ENCODE measurements at places on chromosomes 7 and 10. TPM values are rescaled to one million over a fixed set of nuclear protein-coding genes. Genes with fewer than 3 reads are reported as not detected.

DNA sequence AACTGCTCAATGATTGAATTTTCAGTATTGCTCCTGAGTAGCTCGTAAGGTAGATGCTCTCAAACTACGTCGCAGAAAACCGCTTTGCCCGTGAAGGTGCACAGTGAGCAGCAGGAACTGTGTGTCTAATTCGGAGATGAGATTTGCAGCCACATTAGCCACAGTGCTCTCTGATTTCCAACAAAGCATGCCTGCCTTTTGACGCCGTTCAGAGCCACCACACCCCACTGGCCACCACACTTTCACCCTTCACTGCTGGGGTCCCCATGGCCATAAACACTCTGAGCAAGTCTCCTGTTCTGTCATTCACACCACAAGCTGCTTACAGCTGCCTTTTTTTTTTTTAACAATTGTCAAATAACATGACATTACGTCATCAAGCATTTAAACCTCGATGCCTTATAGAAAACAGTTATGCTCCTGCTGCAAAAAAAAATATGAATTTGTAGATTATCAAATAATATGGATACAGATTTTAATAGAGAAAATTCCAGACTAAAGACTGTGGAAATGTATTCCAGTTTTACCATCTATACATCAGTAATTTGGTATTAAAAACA is 578.8 kb upstream of the PFKP start:
- no peaks in the 10 kb centered on the region for H3K36me3 ChIP-seq
- DNase-seq = no peak
- H3K27ac ChIP-seq = no peak overlapping the region
- no peak overlapping the region for H3K4me3 ChIP-seq

CRTAC1 gene
- total RNA-seq = 0.05 TPM

SMO gene
- 11.7 TPM for total RNA-seq

DNA sequence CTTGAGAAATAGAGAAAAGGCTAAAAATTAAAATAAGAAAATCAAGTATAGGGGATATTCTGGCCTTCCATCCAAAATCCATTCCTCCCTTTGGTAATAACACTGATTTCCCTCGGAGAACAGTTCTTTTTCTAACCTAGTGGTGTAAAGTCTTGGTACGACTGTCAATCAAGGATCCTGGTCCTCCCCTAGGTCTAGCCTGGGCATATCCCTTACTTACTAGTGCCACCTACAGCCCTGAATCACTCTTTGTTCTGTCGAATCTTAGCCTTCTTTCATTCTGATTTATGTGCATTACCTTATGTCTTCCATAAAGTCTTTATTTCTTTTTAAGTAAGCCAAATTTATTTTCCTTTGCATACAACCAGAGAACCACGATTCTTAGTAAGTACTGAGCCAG is 298.7 kb upstream of the LRRTM3 start:
- no peak overlapping the region for H3K4me3 ChIP-seq
- no peaks in the 10 kb centered on the region for H3K36me3 ChIP-seq
- no peak for DNase-seq
- H3K27ac ChIP-seq = no peak overlapping the region
- H3K27me3 ChIP-seq = no peaks in the 10 kb centered on the region
- H3K4me1 ChIP-seq = no peaks in the 10 kb centered on the region

DNA sequence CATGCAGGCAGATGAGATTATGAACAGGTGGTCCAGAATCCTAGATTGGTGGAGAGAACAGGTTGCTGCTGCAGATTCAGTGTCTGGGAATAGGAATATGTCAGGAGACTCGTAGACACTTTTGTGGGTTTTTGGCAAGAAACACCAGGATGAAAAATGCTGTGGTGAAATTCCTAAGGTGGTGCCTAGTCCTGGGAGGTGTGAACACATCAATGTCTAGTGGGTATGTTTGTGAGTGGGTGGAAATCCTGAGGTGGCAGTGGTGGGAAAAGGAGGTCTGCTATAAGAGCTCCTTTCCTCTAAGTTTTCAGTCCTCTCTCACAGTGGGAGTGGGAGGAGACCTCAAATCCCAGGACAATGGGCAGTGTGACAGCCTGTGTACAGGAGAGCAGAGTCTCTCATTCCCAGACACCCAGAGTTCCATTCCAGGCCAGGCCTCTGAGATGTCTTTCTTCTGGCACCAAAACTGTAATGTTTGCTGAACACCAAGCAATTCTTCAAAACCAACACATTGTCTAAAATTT is 5.1 kb downstream of the ERV3-1 start:
- peaks cover 29% of the 10 kb centered on the region for H3K36me3 ChIP-seq
- no peak for DNase-seq
- H3K27me3 ChIP-seq = no peaks in the 10 kb centered on the region
- H3K4me1 ChIP-seq = peaks cover 8% of the 10 kb centered on the region
- H3K4me3 ChIP-seq = no peak overlapping the region
- H3K27ac ChIP-seq = no peak overlapping the region

GRCh38 chr10:35304649-35305048 is 31.7 kb upstream of the CCNY start:
- no peak overlapping the region for H3K27ac ChIP-seq
- no peaks in the 10 kb centered on the region for H3K4me1 ChIP-seq
- no peaks in the 10 kb centered on the region for H3K27me3 ChIP-seq
- no peaks in the 10 kb centered on the region for H3K36me3 ChIP-seq
- H3K4me3 ChIP-seq = no peak overlapping the region

ZRANB1 gene
- total RNA-seq = 17.5 TPM

DNA sequence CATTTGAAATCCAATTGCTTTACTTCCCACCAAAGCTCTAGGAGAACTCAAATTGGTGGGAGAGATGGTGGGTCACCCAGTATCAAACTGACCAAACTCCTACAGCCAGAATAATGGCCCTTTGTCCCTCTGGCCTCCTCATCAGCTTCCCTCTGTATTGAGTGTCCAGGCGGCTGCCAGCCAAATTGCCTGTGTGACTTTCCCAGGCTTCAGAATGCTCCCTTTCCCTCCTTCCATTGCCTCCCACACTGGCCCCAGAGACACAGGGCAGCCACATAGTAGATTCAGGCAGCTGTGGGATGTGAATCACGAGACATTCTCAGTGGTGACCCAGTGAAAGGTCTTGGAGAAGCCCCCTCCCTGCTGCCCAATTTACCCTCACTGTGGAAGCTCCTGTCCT is 12.7 kb upstream of the VDAC2 start:
- no peaks in the 10 kb centered on the region for H3K36me3 ChIP-seq
- no peaks in the 10 kb centered on the region for H3K4me1 ChIP-seq
- no peaks in the 10 kb centered on the region for H3K27me3 ChIP-seq

- H3K27ac ChIP-seq = no peak overlapping the region
- DNase-seq = no peak
- H3K4me3 ChIP-seq = no peak overlapping the region
- H3K36me3 ChIP-seq = no peaks in the 10 kb centered on the region
These were observed 21.2 kb downstream of the CYP3A4 start for GRCh38 chr7:99762680-99763327.

GRCh38 chr7:33072471-33072870 is 9.9 kb upstream of the NT5C3A start:
- no peak overlapping the region for H3K4me3 ChIP-seq
- peaks cover 4% of the 10 kb centered on the region for H3K4me1 ChIP-seq
- no peaks in the 10 kb centered on the region for H3K27me3 ChIP-seq
- H3K36me3 ChIP-seq = no peaks in the 10 kb centered on the region

GRCh38 chr7:90461219-90461618 is 8.2 kb upstream of the PTTG1IP2 start:
- H3K27ac ChIP-seq = no peak overlapping the region
- no peak overlapping the region for H3K4me3 ChIP-seq
- no peak for DNase-seq
- no peaks in the 10 kb centered on the region for H3K4me1 ChIP-seq

HTR5A gene
- total RNA-seq = 0.85 TPM

GRCh38 chr10:126813432-126813831 is 91.8 kb upstream of the DOCK1 start:
- H3K4me3 ChIP-seq = no peak overlapping the region
- DNase-seq = no peak
- no peaks in the 10 kb centered on the region for H3K27me3 ChIP-seq
- H3K36me3 ChIP-seq = no peaks in the 10 kb centered on the region

Data from thymus (tissue), 14 donors.